Lower lobe of right lung (tissue), 2 donors: ENCODE measurements at places on chromosomes 6 and 20.

- no peak for DNase-seq
These were observed 1.9 kb downstream of the CALHM5 start for GRCh38 chr6:116513224-116513875.

GRCh38 chr6:139376604-139377218, 2.3 kb upstream of the CITED2 start:
- DNase-seq = no peak

DNA sequence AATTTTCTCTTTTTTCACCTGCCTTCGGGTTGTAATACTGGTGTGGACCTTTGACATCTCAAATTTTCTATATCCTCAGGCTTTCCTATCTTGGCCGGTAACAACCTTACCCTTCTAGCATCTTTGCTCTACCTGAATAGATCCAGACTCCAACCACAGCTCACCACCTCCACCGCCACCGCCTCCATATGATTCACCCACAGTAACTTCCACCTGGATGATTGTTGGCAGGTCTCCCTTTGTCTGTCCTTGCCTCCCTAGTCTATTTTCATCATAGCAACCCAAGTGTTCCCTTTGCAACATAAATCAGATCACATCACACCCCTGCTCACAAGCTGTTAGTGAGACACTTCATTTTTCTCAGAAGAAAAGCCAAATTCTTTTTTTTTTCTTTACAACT, 525.8 kb upstream of the POU3F2 start:
- no peak for DNase-seq

DNA sequence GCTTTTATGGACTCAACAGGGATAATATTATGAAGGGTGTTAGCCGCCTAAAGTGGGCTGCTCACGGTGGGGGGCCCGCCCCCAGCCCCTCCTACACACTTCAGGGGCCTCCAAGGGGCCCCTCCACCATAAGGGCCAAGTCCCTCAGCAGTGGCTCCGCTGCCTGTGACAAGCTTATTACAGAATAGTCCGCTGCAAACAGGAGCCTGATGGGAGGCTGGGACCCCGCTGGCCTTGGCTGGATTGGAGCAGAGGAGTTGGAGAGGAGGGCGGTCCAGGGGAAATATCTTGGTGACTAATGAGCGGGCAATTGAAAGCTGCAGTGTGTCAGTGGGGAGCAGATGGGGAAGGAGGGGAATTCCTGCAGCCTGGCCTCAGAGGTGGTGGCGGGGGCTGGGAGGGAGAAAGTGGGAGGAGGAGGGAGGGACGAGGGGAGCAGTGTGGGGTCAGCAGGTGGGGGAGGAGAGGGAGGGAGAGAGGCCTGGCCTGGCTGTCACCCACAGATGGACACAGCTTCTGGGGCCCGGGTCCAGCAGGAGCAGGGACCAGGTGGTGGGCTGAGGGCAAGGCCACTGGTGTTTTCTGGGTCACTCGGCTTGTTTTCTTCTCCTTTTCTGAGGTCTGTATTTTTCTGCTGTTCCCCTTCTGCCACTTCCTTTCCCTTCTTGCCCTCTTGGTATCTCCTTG, 57.6 kb upstream of the FOXP4 start:
- DNase-seq = no peak

- no peak for DNase-seq
These were observed 418 bp downstream of the TNXB start for GRCh38 chr6:32108727-32109113.

DNA sequence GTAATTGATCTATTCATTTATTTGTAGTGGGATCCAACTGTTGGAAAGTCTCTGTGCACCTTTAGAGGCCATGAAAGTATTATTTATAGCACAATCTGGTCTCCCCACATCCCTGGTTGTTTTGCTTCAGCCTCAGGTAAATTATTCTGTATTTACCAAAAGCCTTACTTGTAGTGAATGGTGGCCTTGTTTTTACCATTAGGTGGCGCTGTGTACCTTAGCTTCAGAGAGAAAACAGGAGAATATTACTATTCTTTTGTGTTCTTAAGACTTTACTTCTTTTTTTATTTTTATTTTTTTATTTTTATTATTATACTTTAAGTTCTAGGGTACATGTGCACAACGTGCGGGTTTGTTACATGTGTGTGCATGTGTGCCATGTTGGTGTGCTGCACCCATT, 23.7 kb downstream of the PEX7 start:
- DNase-seq = no peak
